ENCODE measurements at places on chromosomes 5 and 9. TPM values are rescaled to one million over a fixed set of nuclear protein-coding genes. Genes with fewer than 3 reads are reported as not detected.

Gene HNRNPA0
- total RNA-seq = 15.0 TPM

GRCh38 chr9:136328622-136329041 is 1.3 kb downstream of the GPSM1 start:
- no peak for DNase-seq

GRCh38 chr5:60810438-60811085 is 33.5 kb downstream of the ELOVL7 start:
- no peak for DNase-seq

DNA sequence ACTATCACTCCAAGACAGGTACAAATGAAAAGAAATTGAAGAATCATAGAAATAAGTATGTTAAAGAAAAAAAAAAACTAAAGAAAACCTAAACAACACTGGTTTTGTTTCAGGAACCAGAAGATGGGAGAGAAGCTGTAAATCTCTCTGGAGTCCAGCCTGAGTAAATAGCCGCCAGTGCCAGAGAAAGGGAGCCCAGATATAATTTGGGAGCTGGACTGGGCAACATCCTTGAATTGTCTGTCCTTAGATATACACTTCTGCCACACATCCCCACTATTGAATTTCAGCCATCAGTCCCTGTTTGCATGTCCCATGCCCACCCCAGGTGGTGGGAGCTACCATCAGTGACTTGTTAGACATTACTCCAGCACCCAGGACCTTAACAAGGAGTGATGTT is 979.6 kb downstream of the DTWD2 start:
- no peak for DNase-seq

GRCh38 chr9:24011881-24012280 is 185.8 kb upstream of the ELAVL2 start:
- DNase-seq = no peak
